Activated CD4-positive, alpha-beta T cell treated with anti-CD3 and anti-CD28 coated beads, Interleukin-10, Interleukin-2, amounts not matched to agents 100 ng/mL and 50 ng/mL, durations not matched to agents 16 hours and 8 hours (primary cell): ENCODE measurements at places on chromosomes 7 and 10.
A peak's percentile ranks its signal among the peaks of the same experiment; 100 is the strongest.

GRCh38 chr10:82150123-82150900 is 275.3 kb downstream of the NRG3 start:
- DNase-seq = peak; percentile 7

- no peak for DNase-seq
These were observed 151.0 kb upstream of the HDAC9 start for GRCh38 chr7:18344536-18344935.

- no peak for DNase-seq
These were observed 140.6 kb downstream of the KIAA1217 start for GRCh38 chr10:24349379-24350001.

DNA sequence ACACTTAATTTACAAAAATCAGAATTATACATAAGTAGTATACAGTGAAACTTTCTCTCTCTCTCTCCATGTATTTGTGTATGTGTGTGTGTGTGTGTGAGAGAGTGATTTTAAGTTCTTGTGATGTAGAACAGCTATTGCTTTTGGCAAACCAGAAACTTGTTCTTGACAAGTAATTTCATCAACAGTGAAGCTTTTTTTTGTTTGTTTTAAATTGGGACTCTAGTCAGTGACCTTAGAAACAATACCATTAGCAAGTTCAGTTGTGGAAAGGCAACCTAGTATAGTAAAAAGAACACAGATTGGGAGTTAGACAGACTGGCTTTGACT is 319.1 kb downstream of the PTEN start:
- DNase-seq = no peak

DNA sequence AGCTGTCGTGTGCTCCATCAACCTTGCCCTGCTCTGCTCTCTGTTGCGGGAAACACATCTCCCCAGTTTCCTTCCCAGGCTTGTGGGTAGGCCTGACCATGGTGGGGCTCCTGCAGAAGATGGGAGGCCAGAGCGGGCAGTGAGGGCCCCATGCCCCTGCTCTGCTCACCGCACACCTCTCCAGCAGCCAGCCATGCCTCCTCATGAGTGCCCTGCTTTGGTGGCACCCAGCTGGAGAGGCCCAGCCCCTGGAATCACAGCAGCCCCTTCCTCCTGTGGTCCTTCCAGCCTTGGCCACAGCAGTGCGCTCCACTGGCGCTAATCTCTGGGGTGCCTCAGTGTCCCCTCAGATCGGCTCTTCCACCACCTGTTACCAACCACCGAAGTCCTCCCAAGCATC is 4.2 kb upstream of the OPN4 start:
- no peak for DNase-seq

GRCh38 chr10:45410807-45411606 is 37.0 kb downstream of the ALOX5 start:
- peak; percentile 19 for DNase-seq

DNA sequence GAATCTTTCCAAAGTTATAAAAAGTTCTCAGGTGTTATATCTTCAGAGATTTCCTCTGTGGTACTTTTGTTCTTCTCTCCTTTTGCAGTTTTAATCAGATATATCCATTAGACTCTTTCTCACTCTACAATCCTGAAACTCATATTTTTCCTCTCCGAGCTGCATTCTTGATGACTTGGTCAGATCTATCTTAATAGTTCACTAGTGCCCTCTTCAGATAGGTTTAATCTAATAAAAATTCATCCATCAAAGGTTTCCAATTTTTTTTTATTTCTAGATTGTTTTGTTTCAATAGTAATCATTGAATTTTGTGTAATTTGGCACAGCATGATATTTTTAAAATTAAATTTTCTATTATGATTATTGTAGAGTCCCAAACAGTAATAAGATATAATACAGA is 21.8 kb upstream of the DGKB start:
- no peak for DNase-seq

DNA sequence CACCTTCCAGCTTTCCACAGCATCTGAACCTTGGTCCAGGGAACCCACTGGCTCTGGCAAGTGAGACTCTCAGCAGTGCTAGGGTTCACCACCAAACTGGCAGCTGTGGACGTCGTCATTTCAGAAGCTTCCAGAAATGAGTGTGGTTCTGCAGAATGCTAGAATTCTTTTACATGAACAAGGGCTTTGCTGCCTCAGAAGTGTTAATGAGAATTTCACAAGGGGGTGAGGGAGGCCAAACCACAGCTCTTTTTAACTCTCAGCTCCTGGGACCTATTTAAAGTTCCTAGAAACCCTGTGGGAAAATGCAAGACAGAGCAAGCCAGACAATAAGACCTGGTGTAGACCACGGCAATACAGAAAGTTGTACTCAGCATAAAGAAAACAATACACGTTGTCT is 129.3 kb upstream of the BET1 start:
- no peak for DNase-seq

GRCh38 chr10:85615556-85615955 is 751.0 kb downstream of the GRID1 start:
- no peak for DNase-seq

DNA sequence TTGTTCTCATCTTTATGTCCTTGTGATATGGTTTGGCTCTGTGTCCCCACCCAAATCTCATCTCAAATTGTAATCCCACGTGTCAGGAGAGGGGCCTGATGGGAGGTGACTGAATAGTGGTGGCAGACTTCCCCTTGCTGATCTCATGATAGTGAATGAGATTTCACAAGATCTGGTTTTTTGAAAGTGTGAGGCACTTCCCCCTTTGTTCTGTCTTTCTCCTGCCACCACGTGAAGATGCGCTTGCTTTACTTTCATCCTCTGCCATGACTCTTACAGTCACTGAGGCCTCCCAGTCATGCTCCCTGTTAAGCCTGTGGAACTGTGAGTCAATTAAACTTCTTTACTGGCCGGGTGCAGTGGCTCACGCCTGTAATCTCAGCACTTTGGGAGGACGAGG is 161.0 kb downstream of the HERPUD2 start:
- no peak for DNase-seq

- no peak for DNase-seq
These were observed 227.2 kb downstream of the ADAM12 start for GRCh38 chr10:126160971-126161630.

GRCh38 chr10:111175787-111176186 is 99.0 kb downstream of the ADRA2A start:
- no peak for DNase-seq

- DNase-seq = no peak
These were observed 323.7 kb upstream of the IGFBP3 start for GRCh38 chr7:46244757-46245156.

GRCh38 chr7:150738591-150739001 is 1.4 kb downstream of the GIMAP5 start:
- peak; percentile 62 for DNase-seq

- DNase-seq = no peak
These were observed 471.2 kb downstream of the PLXNA4 start for GRCh38 chr7:132105096-132105495.

- DNase-seq = no peak
These were observed 108.5 kb upstream of the SLC25A13 start for GRCh38 chr7:96430356-96430755.

GRCh38 chr10:778626-779330 is 89.3 kb upstream of the DIP2C start:
- DNase-seq = no peak

- DNase-seq = peak; percentile 39
These were observed 74.7 kb upstream of the ITGB1 start for GRCh38 chr10:33032654-33033151.

- no peak for DNase-seq
These were observed 5.5 kb upstream of the PLAU start for GRCh38 chr10:73905256-73906020.

DNA sequence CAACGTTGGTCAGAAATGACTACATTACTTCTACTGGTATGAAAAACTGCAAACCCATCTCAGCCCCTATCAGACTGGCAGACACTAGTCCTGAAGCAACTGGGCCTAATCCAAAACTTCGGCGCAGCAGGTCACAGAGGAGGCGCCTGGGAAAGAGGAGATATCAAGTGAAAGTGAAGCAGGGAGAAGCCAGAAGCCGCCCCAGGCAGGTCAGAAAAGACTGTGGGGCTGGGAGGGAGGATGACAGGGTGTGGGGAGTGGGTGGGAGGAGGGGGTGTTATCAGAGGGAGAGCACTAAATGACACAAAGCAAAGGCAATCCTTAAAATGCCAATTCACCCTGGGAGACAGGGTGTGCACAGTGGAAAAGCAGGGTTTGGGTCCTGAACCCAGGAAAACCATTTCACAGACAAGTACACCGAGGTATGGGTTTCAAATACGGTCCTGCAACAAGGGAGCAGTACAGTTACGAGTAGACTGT is 731 bp downstream of the CHCHD3 start:
- peak; percentile 42 for DNase-seq

DNA sequence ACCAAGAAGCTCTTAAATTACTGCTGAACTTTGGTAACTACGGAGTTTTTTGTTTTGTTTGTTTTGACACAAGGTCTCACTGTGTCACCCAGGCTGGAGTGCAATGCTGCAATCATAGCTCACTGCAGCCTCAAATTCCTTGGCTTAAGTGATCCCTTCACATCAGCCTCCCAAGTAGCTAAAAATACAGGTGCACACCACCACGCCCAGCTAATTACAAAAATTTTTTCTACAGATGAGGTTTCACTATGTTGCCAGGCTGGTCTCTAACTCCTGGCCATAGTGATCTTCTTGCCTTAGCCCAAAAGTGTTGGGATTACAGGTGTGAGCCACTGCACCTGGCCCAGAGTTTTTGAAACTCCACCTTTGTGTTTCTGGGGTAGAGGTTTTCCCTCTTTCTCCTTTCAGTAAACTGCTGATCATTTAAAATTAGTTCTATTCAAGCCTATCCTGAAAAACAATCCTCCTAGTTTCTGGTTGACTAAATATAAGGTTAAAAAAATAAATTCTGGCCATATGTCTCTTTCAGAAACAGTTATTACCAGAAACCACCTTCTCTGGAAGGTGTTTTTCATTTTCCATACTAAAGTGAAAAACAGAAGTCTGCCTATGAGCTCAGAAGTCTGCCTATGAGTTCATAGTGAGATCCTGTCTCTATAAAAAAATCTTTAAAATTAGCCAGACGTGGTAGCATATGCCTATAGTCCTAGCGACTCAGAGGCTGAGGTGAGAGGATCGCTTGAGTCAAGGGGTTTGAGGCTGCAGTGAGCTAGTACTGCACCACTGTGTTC is 63.9 kb downstream of the VOPP1 start:
- peak; percentile 70 for DNase-seq

DNA sequence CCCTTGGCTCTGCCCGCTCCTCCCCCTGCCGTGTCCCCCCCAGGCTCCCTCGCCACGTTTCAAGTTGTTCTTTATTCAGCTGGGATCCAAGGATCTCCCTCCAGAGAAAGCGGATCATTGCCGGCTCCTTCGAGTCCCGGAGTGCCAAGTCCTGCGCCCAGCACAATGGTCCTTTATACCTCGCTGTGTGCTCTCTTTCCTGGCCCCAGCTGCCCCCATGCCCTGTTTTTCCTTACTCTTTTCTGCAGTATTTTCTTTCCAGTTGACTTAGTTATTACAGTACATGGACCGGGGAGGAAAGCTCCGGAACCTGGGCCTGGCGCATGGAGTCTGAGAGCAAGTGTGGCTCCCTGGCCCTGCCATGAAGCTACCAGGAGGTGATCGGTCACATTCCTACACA is 88.1 kb upstream of the KMT2C start:
- DNase-seq = no peak

DNA sequence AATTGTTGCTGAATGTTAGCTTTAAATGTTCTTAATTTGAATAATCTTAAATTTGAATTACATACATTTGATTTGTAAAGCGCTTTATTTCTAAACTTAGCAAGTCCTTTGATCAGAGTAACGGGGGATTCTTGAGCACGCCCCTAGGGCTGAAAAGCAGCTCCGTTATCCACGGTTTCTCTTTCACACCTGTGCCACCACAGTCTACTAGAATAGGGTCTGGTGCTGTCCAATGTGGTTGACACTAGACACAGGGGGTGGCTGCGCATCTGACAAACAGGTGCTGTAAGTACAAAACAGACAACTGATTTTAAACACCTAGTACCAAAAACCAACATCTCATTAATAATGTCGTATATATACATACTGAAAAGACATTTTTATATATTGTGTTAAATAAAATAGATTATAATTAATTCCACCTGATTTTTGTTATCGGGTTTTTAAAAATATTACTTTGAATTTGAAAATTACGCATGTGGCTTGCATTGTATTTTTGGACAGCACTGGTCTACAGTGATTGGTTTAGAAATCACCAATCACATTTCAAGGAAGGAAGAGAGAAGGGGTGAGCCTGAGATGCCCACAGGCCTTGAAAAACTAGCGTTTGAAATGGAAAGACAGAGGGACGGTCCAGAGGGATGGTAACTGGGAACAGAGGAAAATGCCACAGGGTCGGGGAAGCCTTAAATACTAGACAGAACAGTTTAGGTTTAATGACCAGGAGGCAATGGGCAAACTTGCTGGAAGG is 7.3 kb downstream of the SEPHS1 start:
- peak; percentile 25 for DNase-seq

DNA sequence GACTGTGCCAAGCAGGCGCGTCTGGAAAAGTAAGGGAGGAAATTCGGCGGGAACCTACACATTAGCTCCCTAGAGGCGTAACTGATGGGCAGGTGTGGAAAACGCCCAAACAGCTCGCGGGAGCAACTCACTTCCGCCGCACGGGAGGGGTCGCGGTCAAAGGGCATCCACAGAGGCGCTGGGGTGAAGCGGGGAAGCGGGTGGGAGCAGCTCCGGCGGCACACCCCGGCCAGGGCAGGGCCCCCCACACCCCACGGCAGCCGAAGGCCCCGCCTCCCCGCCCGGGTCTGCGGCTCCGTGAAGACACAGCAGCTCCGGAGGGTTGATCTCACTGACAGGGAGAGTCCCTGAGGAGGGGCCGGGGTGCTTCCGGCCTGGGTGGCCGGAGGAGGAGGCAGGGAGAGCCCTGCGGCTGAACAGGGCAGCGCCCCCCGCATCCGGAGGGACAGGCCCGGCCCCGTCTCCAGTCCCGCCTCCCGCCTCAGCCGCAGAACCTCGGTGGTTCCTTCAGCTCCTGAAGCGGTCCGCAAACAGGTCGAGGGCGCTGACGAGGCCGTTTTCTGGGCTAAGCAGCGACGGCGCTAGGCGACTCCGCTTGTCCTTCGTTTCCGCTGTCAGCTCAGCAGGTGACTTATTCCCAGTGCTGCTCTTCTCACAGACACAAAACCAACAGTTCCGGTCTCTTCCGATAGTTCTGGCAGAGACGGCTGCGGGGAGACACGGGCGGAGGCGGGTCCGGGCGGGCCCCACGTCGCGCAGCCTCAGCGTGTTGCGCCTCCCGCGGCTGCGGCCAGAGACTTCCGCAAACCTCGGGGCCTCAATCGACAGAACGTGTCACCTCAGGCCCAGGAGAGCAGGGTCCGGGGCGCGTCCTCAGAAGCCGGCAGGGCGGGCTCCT is 276.1 kb downstream of the DNAJB6 start:
- peak; percentile 71 for DNase-seq

DNA sequence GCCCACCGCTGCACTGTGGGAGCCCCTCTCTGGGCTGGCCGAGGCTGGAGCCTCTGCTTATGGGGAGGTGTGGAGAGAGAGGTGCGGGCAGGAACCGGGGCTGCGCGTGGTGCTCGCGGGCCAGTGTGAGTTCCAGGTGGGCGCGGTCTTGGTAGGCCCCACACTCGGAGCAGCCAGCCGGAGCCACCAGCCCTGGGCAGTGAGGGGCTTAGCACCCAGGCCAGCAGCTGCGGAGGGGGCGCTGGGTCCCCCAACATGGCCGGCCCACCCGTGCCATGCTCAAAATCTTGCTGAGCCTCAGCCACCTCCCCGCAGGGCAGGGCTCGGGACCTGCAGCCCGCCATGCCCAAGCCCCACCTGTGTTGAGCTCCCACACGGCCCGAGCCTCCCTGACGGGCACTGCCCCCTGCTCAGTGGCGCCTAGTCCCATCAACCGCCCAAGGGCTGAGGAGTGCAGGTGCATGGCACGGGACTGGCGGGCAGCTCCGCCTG is 856.8 kb upstream of the CELF2 start:
- no peak for DNase-seq

GRCh38 chr10:117746541-117747448 is 204.2 kb downstream of the EMX2 start:
- no peak for DNase-seq
